ENCODE measurements at places on chromosomes 5 and 9. TPM values are rescaled to one million over a fixed set of nuclear protein-coding genes. Genes with fewer than 3 reads are reported as not detected.

The OBP2B gene
- total RNA-seq, result not detected

The SNCB gene
- not detected for total RNA-seq

The SLC34A1 gene
- not detected for total RNA-seq

- H3K27me3 ChIP-seq, result no peaks in the 10 kb centered on the region
- peaks cover 45% of the 10 kb centered on the region for H3K4me1 ChIP-seq
- DNase-seq, result no peak
- no peak overlapping the region for H3K4me3 ChIP-seq
Measured at GRCh38 chr5:147482706-147483180, 27.1 kb downstream of the DPYSL3 start.

GRCh38 chr5:73818357-73818756 is 192.4 kb downstream of the ARHGEF28 start:
- DNase-seq, result no peak
- H3K27me3 ChIP-seq, result no peaks in the 10 kb centered on the region
- H3K27ac ChIP-seq, result no peak overlapping the region
- no peaks in the 10 kb centered on the region for H3K4me1 ChIP-seq
- no peak overlapping the region for H3K4me3 ChIP-seq
- H3K36me3 ChIP-seq, result no peaks in the 10 kb centered on the region

The NSG2 gene
- total RNA-seq, result not detected

- no peak overlapping the region for H3K27ac ChIP-seq
- no peaks in the 10 kb centered on the region for H3K4me1 ChIP-seq
Measured at GRCh38 chr9:13160051-13160450, 119.4 kb downstream of the MPDZ start.

GRCh38 chr9:127083138-127083980 is 39.1 kb downstream of the ANGPTL2 start:
- H3K36me3 ChIP-seq, result no peaks in the 10 kb centered on the region
- H3K4me1 ChIP-seq, result peaks cover 6% of the 10 kb centered on the region
- H3K27ac ChIP-seq, result no peak overlapping the region
- H3K4me3 ChIP-seq, result no peak overlapping the region

The PCA3 gene
- not detected for total RNA-seq

The FGFR4 gene
- 99.9 TPM for total RNA-seq

DNA sequence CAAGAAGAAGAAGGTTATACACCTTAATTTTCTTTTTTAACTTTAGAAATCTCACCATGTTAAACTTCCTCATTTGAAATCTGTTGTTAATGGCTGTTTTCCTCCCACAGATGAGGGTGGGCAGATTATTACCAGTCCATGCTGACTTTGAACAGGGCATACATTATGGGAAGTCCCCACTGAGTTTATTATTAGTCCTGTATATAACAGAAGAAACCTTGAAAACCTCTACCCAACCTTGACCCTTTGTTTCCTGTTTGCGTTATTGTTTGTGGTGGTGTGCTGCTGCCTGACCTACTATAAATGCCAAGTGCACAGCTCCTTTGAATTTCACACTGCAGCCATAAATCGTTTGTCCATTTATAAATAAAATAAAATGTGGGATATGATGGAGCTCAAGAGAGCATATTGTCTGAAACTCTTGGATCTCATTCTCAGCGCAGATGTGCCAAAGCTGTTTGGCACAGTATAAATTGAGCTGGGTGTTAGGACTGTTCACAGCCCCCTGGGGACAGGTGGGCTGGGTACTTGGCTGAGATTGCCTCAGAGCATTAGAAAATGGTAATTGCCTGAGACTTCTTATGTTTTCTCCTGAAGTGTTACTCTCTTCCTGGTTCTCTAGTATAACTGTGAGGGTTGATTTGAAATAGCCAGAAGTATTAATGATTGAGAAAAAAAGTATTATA is 139.6 kb downstream of the SPATA31D1 start:
- H3K4me3 ChIP-seq, result no peak overlapping the region
- no peak overlapping the region for H3K27ac ChIP-seq
- no peaks in the 10 kb centered on the region for H3K4me1 ChIP-seq
- no peaks in the 10 kb centered on the region for H3K36me3 ChIP-seq
- DNase-seq, result no peak
- H3K27me3 ChIP-seq, result no peaks in the 10 kb centered on the region

- no peak overlapping the region for H3K4me3 ChIP-seq
- H3K27me3 ChIP-seq, result no peaks in the 10 kb centered on the region
- no peak for DNase-seq
- H3K36me3 ChIP-seq, result no peaks in the 10 kb centered on the region
- H3K27ac ChIP-seq, result no peak overlapping the region
- H3K4me1 ChIP-seq, result no peaks in the 10 kb centered on the region
Measured at GRCh38 chr5:156929366-156929948, 33.6 kb downstream of the TIMD4 start.

DNA sequence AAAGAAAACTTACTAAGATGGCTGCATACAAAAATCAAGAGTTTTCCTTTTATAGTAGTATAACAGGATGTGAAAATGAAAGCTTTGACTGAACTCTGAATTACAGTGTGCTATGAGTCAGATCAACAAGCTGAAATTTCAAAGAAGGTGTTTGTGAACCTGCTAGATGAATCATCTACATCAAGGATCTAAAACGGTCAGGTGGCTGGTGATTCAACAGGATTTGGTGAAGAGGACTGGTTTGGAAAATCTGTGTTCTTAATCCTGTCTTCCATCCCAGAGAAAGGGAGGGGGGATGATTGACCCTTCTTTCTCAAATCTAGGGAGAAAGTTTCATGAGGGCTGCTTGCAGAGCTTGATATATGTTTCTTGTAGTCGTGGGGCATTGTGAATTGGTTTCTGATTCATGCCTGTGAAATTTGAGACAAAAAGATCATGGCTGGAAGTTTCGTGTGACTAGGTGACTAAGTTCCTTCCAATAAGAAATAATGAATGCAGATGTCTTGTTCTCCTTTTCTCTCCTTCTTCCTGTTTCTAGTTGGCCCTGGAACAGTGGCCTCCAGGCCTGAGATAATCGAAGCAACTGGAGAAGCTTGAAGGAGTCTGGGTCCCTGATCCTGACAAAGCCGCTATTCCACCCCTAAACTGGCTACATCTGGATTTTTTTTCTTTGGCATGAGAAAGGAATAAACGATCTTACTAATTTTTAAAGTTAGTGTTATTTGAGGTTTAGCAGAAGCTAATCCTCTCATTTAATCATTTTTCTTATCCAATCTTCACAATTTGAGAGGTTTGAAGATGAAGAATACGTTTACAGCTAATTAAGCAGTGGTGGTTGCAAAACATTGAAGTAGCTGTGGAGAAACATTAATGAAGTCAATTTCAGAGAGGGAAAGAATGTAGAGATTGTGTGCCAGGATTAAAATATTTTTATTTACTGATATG is 67.2 kb downstream of the MRPS30 start:
- no peaks in the 10 kb centered on the region for H3K4me1 ChIP-seq
- H3K27me3 ChIP-seq, result no peaks in the 10 kb centered on the region
- no peaks in the 10 kb centered on the region for H3K36me3 ChIP-seq
- no peak for DNase-seq
- H3K4me3 ChIP-seq, result no peak overlapping the region

DNA sequence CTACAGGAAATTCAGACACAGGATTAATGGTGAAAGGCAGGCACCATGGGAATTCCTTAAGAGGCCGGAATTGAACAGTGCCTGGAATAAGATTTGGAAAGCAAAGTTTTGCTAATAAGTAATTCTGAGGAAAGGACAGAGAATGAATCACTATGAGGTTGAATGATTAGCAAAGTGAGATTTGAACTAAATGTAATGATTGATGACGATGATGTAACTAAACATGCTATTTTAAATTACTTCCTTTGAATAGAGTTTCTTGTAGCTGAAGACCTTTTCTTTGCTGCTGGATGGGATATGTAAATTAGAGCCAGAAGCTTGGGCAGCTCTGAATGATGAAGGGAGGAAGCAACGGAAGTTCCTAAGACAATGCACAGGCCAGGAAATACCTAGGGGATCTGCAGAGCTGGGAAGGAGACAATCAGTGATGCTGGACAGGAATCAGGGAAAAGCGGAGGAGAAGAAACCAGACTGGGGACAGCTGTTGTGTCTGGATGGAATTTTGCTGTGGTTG is 482.0 kb downstream of the PSAT1 start:
- H3K36me3 ChIP-seq, result no peaks in the 10 kb centered on the region
- H3K27ac ChIP-seq, result no peak overlapping the region
- H3K4me1 ChIP-seq, result no peaks in the 10 kb centered on the region
- no peak for DNase-seq

- no peak overlapping the region for H3K4me3 ChIP-seq
- DNase-seq, result no peak
- H3K27ac ChIP-seq, result no peak overlapping the region
- no peaks in the 10 kb centered on the region for H3K36me3 ChIP-seq
Measured at GRCh38 chr9:22718653-22719052, 272.0 kb downstream of the DMRTA1 start.

- H3K4me1 ChIP-seq, result no peaks in the 10 kb centered on the region
- H3K27me3 ChIP-seq, result no peaks in the 10 kb centered on the region
- no peak overlapping the region for H3K4me3 ChIP-seq
- no peaks in the 10 kb centered on the region for H3K36me3 ChIP-seq
- no peak overlapping the region for H3K27ac ChIP-seq
Measured at GRCh38 chr5:143887903-143888665, 76.1 kb downstream of the HMHB1 start.

DNA sequence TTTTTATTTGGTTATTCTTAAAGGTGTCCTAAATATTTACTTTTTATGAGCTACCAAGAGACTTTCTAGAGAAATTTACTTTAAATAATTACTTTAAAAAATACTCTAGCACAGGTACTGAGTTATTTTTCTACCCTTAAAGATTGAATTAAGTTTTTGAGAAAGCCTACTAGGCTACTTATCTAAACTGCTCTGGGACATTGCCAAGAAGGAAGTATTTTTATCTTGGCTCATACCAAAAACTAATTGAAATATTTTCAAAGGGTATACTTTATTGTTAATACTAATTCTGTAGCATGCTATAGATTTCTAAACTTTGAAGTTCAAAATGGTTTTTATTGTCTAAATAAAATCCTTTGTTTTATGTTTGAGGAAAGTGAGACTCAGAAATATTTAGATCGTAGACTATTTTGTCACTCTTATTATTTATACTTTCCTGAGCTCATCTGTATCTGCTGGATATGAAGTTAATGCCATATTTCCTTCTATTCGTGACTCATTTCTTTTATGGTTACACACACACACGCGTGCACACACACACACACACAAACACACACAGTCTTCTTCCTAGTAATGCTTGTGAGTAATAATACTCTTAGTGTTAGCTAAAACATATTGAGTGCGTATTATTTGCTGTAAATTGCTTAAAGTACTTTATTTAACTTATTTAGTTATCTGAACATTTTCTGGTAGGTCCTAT is 89.5 kb downstream of the MAN2A1 start:
- H3K4me1 ChIP-seq, result no peaks in the 10 kb centered on the region
- no peak overlapping the region for H3K4me3 ChIP-seq
- no peaks in the 10 kb centered on the region for H3K27me3 ChIP-seq
- peak; percentile 16 for DNase-seq
- H3K27ac ChIP-seq, result no peak overlapping the region

GRCh38 chr5:93249651-93250289 is 331.2 kb downstream of the NR2F1-AS1 start:
- H3K4me3 ChIP-seq, result no peak overlapping the region
- no peaks in the 10 kb centered on the region for H3K27me3 ChIP-seq
- peak overlapping the region; percentile 47 for H3K27ac ChIP-seq
- H3K4me1 ChIP-seq, result no peaks in the 10 kb centered on the region

The DMRT3 gene
- total RNA-seq, result not detected

DNA sequence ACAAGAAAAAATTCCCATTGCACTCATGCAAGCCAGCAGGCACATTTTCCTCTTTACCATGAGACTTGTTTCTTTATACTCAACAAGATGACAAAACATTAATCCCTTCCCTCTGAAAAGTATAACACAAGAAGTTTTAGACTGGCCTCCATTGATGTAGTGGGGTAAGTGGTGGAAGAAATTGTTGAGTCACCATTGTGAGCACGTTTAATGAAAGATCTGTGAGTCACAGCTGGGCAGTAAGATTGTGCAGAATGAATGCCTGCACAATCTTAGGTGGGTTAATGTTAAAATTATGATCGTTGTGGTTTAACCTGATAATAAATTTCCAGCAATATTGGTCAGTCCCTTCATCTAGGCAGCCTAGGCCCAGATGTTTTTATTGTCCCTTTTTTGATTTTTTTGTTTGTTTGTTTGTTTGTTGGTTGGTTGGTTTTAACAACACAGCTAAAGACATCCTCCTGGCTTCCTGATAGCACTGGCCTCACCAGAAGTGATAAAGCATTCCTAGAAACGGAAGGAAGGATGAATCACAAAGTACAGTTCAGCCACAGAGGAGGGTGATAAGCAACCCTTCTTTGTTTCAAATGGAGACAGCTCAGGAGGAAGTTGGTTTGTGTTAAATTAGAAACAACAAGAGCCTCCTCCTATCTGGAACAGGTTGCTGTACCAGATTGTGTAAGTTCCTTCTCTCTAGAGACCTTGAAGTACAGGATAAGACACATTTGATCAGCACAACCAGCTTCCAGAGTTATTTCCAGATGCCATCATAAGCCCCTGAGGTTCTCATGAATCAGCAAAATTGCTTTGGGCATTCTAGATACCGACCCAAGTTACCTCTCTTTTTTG is 40.3 kb downstream of the SLC24A2 start:
- no peak for DNase-seq
- H3K27me3 ChIP-seq, result no peaks in the 10 kb centered on the region
- no peaks in the 10 kb centered on the region for H3K36me3 ChIP-seq
- no peak overlapping the region for H3K27ac ChIP-seq
- no peak overlapping the region for H3K4me3 ChIP-seq

The CDH6 gene
- 13.2 TPM for total RNA-seq

- peak; percentile 66 for DNase-seq
- H3K36me3 ChIP-seq, result no peaks in the 10 kb centered on the region
- H3K4me1 ChIP-seq, result peaks cover 20% of the 10 kb centered on the region
- H3K27ac ChIP-seq, result peak overlapping the region; percentile 98
Measured at GRCh38 chr5:6712142-6712576, 1.1 kb upstream of the TENT4A start.

DNA sequence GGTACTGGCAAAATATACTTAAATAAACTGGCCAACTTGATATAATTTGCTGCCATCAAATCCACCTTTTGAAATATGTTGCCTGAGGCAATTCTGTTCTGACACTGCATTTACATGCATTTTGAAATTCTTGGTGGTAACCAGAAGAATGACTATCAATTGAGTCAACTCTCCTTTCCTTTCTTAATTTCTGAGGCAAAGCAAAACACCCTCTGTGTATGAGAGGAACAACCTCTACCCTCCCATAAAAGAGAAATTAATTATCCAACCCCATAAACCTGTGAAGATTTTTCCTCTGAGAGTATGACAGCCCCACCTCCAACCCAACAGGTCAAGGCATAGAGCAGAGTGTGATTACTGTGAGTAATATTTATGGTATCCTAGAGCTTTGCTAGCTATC is 286.8 kb downstream of the NR2F1-AS1 start:
- H3K36me3 ChIP-seq, result no peaks in the 10 kb centered on the region
- H3K27ac ChIP-seq, result no peak overlapping the region
- DNase-seq, result no peak

DNA sequence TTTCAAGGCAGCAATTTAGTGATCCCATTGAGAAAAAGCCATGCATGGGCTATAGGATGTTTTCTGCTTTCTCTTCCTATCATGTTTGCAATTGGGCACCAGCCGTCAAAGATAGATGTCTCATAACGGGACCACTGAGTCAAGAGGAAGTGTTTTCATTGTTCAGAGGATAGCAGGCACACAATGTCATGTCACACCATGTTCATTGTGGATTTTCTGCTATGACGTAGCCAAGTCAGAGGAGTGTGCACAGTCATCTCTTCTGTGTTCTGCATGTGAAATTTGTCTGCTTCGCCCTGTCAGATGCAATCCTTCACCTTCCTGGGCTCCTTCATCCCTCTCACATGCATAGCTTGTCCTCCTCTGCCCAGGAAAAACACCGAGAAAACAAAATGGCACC is 106.0 kb downstream of the CD180 start:
- no peak overlapping the region for H3K4me3 ChIP-seq
- H3K27ac ChIP-seq, result no peak overlapping the region
- no peaks in the 10 kb centered on the region for H3K27me3 ChIP-seq
- peaks cover 9% of the 10 kb centered on the region for H3K36me3 ChIP-seq
